ENCODE measurements at places on chromosomes 4 and X.

DNA sequence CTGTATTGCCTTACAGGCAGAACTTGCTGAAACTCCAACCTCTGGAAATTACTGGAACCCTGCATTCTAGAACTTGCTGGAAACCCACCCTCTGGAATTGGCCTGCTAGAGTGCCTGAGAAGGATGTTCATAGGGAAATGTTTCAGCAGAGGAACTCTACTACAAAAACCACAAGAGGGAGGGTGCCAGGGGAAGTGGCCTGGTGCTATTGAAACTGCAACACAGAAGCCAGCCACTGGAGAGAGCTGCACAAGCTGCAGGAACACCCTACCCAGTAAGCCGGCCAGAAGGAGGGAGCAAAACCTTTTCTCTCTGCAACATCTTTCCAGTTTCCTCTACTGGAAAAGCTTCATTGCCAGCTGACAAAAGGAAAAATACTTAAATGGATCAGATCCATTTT lies 2.5 kb upstream of the BRWD3 start:
- peak; percentile 43 for DNase-seq

DNA sequence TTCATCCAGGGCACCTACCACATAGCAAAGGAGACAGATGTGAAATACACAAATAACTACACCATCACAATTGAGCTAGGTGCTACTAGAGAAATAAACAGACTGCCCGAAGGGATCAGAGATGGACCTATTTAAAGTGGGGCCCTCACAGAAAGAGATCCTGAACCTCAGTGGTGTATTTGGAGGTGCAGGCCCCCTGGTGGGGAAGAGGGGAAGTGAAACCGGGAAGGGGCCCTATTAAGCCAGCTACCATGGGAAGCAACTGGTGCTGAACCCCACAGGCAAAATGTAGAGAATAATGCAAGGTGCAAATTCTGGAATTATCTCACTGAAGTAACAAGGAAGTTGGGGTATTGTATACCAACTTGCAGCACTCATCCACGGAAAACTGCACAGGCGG lies 78.6 kb upstream of the FAM9A start:
- no peak for DNase-seq

DNA sequence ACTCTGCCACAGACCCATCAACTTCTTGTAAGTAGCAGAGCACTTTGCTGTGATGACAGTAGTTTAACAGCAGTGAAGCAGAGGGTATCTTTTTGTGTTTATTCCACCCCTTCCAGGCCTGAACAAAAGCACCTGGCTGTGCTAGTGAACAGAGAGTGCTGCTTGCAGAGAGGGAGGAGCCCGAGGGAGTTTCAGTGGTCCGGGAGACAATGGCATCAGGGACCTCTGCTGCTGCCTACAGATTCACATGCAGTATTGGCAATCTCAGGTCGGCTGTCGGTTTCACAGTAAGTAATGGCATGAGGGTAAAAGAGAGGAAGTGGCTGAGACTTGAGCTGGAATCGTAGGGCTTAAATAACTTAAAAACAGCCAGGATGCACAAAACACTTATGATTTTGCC lies 755.8 kb downstream of the RPA4 start:
- no peak for DNase-seq

- DNase-seq: no peak
Observed at GRCh38 chr4:150581641-150582051, 305 bp upstream of the MAB21L2 start.

GRCh38 chrX:132532097-132532496 lies 43.3 kb upstream of the MBNL3 start:
- DNase-seq: no peak

DNA sequence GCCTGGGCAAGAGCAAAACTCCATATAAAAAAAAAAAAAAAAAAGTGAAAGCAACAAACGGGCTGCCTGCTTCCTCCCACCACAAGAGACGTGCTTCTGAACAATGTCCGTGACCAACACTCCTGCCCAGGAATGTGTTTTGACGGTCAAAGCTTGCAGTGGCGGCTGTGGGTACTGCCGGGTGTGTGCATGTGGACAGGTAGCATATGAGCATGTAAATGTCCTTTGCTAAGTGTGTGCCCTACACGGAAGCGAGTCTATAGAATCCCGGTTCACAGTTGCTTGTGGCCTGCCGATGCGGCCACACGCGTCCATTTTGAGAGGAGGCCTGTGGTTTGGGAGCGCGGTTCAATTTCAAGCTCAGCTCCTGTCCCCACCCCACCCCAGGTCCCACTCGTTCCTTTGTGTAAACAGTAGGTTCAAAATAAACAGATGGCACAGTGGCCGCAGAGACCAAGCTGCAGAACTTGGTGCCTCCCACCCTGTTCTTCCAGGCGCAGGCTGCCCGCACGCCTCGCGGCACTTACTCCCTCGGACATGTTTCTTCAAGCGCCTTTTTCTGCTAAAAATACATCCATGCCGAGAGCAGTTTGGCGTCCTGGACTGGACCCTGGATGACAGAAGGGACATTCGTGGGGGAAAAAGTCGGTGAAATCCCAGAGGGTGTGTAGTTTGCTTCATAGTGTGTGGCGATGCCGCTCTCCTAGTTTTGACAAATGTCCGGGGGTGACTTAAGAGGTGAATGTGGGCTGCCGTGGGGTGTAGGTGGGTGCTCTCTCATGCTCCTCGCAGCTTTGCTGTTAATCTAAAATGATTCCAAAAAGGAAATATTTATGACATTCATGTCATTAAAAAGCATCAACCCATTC lies 11.5 kb upstream of the NKX1-1 start:
- no peak for DNase-seq

- DNase-seq: no peak
Observed at GRCh38 chrX:150464001-150464400, 100.9 kb downstream of the MAMLD1 start.

GRCh38 chr4:189032606-189033338 lies 893.5 kb downstream of the TRIML1 start:
- no peak for DNase-seq

DNA sequence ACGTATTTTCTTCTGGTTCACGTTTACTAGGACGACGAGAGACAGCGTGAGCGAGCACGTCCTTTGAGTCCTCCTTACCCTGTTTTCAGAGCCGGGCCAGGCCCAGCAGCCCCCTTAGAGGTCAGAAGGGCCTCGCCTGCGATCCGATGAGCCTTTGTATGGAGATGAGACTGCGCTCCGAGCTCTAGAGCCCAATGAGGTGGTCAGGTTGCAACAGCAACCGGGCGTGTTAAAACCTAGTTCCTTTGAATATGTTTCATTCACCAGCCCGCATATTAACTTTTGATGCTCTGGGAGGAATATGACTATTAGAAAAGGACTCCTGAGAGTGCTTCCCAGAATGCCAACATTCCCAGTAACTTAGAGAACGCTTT lies 55.6 kb upstream of the TADA2B start:
- DNase-seq: peak; percentile 39

DNA sequence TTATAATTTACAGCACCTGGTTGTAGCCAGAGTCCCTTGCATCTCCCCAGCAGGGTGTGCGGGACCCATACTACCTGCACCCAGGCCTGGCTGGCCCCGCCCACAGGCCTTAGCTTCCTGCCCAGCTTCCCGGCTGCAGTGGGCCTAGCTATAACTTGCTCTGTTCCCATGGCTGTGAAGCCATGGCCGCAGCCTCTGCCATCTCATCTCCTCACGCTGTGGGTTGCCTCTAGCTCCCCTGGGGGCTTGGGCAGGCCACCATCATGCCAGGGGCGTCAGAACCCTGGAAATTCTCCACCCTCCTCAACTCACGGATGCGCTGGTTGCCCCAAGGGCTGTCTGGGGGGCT lies 26.1 kb upstream of the SORBS2 start:
- no peak for DNase-seq

- DNase-seq: no peak
Observed at GRCh38 chrX:69493193-69493592, 10.9 kb upstream of the NALF2 start.

- DNase-seq: no peak
Observed at GRCh38 chr4:141376769-141377168, 156.1 kb downstream of the ZNF330 start.

DNA sequence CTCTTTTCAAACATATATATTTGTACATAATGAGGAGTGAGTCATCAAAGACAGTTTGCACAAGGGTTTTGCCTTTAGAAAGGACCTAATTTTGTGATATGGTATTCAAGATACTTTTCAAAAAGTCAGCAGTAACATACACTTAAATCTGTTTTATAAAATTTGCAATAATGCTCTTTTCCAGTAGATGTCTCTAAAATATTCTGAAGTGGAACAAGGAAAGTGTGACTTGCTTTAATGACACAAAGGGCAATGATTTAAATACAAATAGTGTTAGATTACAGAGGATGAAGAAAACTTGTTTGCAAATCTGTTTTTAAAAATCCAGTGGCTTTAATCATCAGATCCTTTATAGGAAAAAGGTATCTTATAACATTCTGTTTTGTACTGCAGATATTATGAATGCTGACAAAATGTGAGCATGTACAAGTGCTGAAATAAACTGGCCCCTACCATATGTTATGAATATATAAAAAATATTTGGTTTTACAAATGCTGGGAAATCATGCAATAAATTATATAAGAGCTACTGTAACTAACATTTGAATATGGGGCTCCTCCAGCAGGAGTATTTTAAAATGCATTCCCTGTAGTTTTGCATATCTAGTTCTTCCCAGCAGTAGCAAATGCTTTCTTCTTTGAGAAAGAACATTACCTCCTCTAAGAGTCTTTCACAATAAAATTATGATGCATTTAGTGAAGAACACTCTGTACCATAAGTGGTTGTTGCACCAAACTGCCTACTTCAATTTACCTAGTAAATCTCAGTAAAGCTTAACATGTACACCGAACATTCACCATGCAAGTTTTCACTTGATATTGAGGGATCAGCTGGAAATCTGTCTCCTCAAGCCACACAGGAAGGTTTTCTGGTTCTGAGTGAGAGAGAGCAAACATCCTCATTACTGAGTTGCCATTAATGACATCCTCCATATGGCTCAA lies 20.2 kb downstream of the MMRN1 start:
- no peak for DNase-seq

DNA sequence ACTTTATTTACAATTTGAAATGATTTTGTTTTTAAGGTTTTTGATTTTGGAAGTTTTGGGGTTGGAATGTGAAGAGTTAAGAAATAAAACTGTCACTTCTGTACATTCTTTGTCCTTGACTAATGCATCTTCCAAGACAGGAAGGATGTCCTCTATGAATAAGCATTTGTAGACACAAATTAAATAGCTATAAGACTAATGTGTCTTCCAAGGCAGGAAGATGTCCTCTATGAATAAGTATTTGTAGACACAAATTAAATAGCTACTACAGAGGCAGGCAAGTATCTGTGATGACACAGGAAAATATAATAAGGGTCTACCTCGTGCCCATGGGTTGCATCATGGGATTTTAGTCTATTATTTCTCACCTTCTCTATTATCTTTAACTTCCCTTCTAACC lies 14.5 kb downstream of the PRSS48 start:
- DNase-seq: peak; percentile 20

GRCh38 chr4:1726146-1726934 lies 5.0 kb downstream of the TACC3 start:
- peak; percentile 76 for DNase-seq

DNA sequence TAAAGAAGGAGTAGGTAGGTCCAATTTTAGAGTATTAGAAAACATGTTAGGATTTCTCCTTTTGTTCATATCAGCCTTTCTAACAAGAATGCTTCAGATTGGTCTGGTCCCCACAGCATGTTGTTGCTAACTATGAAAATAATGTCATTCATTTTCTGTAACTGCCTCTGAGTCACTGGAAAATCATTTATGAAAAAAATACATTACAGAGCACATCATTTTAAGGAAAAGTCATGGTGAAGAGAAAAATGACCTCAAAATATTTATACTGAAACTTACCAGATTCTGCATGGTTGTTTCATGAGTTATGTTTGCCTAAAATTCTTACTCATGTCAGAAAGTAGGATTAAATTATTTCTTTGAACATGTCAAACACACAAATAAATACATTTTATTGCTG lies 35.2 kb downstream of the DTHD1 start:
- no peak for DNase-seq

- no peak for DNase-seq
Observed at GRCh38 chr4:150962245-150962644, 52.8 kb downstream of the LRBA start.

- DNase-seq: no peak
Observed at GRCh38 chrX:56429581-56429980, 133.8 kb upstream of the UBQLN2 start.

DNA sequence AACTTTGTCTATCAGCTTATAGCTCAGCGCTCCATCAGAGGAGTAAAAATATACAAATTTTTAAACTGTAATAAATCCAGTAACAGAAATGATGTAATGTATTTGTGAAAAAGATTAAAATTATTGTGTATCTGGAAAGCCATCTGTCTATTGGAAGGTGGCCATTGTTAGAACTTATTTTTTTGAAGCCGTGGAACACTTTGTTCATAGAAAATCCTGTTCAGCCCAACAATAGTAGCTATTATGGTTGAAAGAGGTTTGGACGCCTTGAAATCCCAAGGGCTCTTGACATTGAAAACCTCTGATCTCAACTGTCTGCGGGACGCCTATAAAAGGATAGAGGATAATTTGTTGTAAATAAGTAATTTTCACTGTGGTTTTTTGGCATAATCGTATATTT lies 98.3 kb downstream of the RAPGEF2 start:
- DNase-seq: no peak

DNA sequence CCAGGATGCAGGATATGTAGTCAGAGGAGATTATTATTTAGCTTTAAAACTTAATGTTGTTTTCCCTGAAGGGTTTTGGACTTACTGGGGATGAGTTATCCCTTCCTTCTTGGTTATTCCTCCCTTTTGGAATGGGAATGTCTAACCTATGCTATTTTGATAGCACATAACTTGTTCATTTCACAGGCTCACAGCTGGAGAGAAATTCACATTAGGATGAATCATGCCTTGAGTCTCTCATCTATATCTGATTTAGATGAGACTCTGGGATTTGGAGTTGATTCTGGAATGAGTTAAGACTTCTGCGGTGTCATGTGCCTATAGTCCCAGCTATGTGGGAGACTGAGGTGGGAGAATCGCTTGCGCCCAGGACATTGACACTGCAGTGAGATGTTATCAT lies 81.1 kb downstream of the ATP11C start:
- peak; percentile 26 for DNase-seq

DNA sequence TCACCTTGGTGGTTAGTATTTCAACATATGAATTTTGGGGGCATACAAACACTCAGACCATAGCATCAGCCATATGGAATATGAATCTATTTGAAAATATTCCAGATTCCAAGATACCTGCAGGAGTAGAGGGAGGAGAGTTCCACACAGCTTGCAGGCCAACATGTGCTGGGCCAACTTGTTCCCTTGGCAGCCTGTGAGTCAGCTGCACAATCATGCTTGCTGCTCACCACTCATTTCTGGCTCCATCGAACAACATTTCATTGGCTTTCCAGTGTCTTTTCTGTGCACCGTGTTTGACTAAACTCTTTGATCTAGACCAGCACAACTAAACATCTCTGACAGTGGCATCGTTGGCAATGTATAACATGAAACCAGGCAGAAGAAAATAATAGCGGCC lies 282.5 kb upstream of the RASGEF1B start:
- DNase-seq: no peak

GRCh38 chr4:122821092-122821491 lies 5.5 kb upstream of the FGF2 start:
- DNase-seq: no peak

DNA sequence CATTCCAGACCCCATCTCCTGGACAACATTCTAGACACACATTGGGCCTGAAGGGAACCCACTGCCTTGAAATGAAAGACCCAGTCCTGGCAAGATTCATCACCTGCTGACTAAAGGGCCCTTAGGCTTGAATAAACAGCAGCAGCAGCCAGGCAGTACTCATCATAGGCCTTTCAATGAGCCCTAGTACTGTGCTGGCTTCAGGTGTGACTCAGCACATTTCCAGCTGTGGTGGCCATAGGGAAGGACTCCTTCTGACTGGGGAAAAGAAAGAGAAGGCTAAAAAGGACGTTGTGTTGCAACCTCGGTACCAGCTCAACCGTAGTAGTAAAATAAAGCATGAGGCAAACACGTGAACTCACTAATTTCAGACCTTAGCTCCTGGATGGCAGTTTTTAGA lies 344.0 kb downstream of the ACTRT1 start:
- DNase-seq: no peak
